Uterus (tissue), 4 donors: ENCODE measurements at places on chromosomes 16 and 17. TPM values are rescaled to one million over a fixed set of nuclear protein-coding genes. Genes with fewer than 3 reads are reported as not detected.

Gene SPATA32
- not detected for total RNA-seq

Gene CCL23
- 131 TPM for total RNA-seq

GRCh38 chr17:78475211-78475610, 96.8 kb downstream of the PGS1 start:
- DNase-seq, result no peak
- H3K4me1 ChIP-seq, result no peaks in the 10 kb centered on the region
- H3K36me3 ChIP-seq, result no peaks in the 10 kb centered on the region
- H3K27ac ChIP-seq, result no peak overlapping the region

DNA sequence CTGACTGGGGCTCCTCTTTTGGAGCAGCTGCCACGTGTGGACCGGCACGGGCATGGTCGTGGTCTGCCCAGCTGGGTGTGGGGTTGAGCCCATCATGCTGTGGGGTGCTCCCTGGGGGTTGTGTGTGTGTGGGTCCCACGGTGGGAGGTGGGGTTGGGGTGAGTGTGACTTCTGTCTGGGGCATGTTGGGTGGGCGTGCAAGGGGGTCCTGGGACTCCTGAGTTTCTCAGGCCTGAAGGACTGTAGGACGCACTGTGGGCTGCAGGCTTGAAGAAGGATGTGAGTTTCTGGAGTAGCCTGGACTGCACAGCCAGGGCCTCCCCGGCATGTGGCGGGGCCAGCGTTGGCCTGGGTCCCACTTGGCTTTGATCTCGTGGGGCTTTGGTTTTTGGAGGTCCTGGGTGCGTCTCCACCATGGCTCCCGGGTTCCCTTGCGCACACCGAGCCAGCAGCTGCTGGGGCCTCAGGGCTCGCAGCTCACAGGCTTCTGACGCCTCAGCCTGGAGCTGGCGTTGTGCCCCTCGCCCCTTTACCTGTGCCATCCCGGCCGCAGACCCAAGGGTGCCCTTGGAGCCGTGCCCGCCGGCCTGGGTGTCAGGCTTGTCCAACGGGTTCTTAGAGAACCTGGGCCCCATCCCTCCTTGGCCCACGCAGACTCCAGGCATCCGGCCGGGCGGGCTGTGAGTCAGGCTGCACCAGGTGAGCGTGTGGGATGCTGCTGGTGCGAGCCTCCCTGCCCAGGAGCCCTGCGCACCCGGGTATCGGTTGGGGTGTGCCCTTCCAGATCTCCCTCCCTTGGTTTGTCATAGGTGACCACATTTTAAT, 34.4 kb upstream of the ZNF750 start:
- no peak for DNase-seq
- H3K36me3 ChIP-seq, result no peaks in the 10 kb centered on the region
- H3K27me3 ChIP-seq, result no peaks in the 10 kb centered on the region
- H3K27ac ChIP-seq, result no peak overlapping the region
- no peak overlapping the region for H3K4me3 ChIP-seq
